ENCODE measurements at places on chromosomes 3 and 15.
A peak's percentile ranks its signal among the peaks of the same experiment; 100 is the strongest.

DNA sequence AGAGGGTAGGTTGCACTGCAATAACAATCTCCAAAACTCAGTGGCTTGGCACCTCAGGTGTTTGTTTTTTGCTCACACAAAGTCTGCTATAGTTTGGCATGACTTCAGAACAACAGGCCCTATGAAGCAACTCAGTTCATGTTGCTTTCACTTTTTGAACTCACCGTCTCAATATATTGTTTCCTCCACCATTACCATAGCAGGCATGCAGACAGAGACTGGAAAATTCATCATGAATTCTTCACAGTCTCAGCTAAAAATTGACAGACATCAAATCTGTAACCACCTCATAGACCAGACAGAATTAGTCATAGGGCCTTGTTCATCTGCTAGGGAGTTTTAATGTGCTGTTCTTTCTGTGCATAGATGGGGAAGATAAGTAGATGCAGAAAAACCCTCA is 161.4 kb upstream of the POU1F1 start:
- peak; percentile 0 for DNase-seq

DNA sequence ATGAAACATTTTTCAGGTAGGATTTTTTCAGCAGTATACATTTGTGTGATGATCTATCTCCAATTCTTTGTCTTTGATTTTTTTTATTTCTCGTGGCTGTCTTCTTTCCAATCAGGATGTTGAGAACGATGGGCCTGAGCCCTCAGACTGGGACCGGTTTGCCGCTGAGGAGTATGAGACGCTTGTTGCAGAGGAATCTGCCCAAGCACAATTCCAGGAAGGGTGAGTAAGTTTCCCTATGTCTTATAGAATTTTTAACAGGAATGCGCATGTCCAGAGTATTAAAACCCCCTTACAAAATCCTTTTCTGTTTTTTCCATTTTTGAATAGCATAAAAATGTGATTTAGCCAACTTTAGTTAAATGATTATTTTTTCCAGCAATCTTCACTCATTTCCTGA is 90.0 kb downstream of the MSL2 start:
- DNase-seq = no peak

DNA sequence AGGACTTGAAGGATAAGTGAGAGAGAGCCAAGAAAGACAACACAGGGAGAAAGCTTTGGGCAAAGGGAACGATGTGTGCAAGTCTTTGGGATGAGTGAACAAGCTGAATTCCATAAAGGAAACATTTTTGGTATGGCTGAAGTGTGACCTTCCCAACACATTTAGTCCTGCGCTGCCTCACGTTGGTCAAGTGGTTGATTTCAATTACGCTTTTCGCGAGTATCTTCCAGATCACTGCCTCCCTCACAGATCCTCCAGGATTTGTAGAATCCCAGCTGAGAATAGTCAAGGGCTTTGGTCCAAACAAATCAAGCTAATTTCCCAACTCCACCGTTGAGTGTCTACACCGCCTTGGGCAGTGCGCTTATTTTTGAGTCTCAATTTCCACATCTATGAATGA is 338.4 kb upstream of the ADAMTS9 start:
- no peak for DNase-seq

GRCh38 chr3:177753451-177754155 is 556.3 kb upstream of the TBL1XR1 start:
- DNase-seq = no peak

DNA sequence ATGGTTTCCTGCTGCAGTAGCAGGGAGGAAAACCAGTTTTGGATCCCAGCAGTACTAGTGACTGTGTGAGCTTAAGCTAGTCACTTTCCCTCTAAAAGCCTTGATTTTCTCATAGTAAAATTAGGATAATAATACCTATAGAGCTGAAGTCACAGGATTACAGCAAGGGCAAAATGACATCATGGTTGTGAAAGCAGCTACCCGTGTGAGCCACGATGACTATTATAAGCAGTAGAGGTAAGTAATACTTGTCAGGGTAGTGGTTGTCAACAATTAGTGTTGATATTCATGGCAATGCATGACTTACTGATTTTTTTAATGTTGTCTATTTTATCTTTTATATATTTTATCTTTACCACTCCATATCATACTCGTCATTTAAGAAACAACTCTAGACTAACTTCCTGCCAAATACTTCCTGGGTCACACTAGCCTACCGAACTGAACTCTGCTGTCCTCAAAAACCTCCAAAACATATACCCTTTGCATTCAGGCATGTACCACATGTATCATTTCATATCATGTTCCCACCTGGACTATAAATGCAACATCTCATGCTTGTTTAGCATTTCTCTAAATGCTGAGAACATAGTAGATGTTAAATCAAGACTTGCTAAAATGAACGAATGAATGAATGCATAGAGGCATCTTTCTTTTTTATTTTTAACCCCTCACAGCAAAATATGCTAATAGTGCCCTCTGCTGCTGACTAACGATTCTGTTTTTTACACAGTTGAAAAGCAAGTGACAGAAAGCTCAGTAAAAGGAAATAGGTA is 172.6 kb downstream of the P3H2 start:
- DNase-seq = peak; percentile 12

GRCh38 chr3:114435386-114436115 is 141.7 kb downstream of the TIGIT start:
- DNase-seq = no peak

DNA sequence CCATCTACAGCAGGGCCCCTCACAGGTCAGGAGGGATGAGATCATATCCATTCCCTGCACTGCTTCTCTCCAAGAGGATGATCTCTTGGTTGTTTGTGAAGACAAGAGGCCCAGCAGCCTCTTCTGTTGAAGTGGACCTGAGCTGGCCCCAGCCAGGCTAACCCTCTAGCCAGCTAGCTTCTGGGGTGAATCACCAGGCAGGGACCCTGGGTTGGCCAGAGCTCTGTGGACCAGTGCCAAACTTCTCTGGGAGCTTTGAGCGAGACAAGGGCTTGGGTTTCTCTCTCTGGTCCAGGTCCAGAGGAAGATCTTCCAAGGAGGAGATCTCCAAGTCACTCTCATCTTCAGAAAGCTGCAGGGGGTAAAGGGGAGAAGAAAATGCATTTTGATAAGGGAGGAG is 52.7 kb downstream of the CLDN18 start:
- no peak for DNase-seq

- DNase-seq = no peak
These were observed 19.9 kb downstream of the CCDC14 start for GRCh38 chr3:123941121-123941520.

GRCh38 chr3:71542521-71543370 is 40.8 kb downstream of the FOXP1 start:
- peak; percentile 5 for DNase-seq

DNA sequence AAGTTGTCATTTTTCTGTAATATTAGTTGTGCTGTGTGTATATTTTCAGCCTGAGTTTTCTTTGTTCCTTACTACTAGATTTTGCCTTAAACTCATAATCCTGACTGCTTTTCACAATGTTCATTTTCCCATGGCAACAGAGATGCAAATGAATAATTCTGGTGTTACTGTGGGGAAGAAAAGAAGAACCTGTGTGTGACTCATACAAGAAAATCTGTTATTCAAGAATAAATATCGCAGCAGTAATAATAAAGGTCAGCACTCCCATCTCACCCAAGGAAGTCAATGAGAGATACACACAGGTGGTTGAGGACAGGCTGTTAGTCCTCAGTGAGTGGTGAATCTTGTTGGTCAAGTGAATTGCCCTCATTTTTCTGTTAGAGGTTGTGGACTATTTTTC is 656.6 kb upstream of the NAALADL2 start:
- DNase-seq = no peak

DNA sequence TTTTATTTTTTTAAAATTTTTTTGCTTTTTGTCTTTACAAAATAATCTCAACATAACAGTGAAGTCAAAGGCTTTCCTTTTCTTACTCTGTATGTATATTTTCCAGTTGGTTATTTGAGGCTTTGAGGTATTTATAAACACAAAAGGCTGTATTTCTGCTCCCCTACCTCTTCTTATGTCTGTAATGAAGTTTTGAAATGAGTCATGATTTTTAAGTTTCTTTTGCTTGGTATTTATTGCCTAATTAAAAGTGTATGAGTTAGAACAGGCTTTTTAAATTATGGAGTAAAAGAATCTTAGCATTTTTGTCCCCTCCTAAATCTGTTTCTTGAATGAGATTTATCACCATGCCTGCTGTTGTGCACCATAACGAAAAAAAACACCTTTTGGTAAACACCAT is 66.0 kb downstream of the DCUN1D1 start:
- no peak for DNase-seq

GRCh38 chr3:195139876-195140240 is 131.1 kb downstream of the XXYLT1 start:
- no peak for DNase-seq

- DNase-seq = no peak
These were observed 183.3 kb downstream of the TPRG1 start for GRCh38 chr3:189355115-189355480.

DNA sequence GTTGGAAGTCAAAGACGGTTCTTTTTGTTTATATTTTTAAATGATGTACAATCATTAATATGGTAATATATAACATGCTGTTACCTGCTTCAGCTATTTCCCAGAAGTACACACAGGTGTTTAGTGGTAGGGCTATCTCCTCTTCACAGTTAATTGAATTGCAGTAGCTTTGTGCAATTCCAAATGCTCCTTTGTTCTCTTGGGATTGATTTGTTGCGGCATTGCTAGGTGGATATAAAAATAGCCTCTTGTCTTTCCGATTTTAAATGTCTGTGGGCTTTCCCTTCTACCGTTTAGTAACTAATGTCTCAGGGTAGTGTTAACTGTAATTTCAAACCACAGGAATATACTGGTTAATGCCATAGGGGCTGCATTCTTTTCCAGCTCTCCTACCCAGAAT is 307.6 kb upstream of the SLITRK3 start:
- DNase-seq = no peak

DNA sequence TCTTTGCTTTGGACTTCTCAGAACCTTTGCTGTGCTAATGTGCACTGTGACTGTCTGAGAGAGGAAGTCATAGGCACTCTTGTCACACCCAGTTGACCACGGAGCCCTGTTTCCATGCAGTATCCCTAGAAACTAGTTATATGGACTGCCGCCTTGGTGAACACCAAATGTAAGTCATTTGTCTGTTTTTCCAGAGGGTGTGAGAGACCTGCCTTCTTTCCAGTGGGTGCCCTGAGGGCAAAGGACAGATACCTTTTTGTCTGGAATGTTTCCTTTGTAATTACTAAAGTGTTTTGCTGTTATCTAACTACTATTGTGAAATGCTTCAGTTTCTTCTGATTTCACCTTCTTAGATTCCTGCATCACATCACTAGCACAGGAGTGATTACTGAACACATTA is 91.8 kb downstream of the LARS2 start:
- no peak for DNase-seq

GRCh38 chr3:41126472-41126871 is 72.8 kb upstream of the CTNNB1 start:
- DNase-seq = no peak

GRCh38 chr3:99781761-99782160 is 35.9 kb upstream of the CMSS1 start:
- no peak for DNase-seq

GRCh38 chr15:22902578-22902977 is 64.1 kb downstream of the NIPA2 start:
- DNase-seq = no peak

GRCh38 chr15:63896336-63897115 is 62.8 kb upstream of the HERC1 start:
- DNase-seq = peak; percentile 29

DNA sequence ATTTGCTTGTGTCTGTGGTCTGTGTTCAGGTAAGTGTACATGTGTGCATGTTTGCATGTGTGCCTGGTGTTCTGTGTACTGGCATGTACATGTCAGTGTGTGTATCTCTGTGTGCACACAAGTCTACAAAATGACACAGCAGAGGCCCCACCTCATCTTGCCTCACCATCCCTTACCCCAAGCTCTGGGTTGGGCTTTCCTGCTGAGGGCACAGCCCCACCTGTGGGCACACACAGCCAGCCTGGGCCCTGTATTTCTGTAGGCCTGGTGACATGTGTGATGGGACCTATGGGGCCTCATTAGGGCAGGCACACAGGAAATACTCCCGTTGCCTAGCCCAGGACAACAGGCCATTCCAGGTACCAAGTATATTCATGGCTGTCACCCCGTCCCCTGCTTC is 13.5 kb downstream of the VIPR1 start:
- DNase-seq = no peak

DNA sequence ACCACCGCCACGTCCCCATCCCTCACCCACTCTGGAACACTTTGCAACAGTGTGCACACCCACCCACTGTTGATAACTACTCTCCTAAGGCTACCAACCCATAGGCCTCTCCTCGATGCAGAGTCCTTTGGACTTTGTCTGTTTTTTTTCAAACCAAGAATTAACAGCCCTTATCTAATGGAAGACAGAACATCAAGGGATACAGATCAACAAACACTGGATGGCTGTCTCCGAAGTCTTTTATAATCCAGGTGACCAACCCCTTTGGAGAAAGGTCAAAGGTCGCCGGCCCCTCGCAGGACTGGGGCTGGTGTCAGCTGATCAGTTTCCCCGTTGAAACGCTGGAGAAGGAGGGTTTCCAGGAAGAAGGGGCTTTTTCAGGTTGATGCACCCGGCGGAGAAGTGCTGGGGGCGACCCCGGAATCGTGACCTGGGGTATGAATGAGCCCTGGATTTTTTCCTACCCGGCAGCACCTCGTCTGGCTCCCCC is 532 bp downstream of the B4GALT4 start:
- no peak for DNase-seq

DNA sequence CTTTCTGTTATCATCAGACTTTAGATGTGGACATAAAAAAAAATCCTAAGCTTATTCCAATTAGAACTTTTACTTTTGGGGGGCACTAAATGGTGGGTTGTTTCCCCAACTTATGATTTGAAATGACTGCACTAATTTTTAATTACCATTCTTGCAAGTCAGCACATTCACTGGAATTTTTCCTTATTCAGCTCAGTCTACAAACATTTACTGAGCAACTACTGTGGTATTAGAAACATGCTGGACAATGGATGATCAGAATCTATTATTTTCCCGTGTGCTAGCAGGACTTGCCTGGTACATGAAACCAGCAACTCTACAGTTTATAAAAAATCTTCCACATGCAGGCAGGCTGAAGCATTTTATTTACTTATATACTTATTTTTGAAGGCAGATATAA is 273.6 kb downstream of the FOXP1 start:
- DNase-seq = no peak

- DNase-seq = no peak
These were observed 205.9 kb downstream of the CD47 start for GRCh38 chr3:107884719-107885460.

DNA sequence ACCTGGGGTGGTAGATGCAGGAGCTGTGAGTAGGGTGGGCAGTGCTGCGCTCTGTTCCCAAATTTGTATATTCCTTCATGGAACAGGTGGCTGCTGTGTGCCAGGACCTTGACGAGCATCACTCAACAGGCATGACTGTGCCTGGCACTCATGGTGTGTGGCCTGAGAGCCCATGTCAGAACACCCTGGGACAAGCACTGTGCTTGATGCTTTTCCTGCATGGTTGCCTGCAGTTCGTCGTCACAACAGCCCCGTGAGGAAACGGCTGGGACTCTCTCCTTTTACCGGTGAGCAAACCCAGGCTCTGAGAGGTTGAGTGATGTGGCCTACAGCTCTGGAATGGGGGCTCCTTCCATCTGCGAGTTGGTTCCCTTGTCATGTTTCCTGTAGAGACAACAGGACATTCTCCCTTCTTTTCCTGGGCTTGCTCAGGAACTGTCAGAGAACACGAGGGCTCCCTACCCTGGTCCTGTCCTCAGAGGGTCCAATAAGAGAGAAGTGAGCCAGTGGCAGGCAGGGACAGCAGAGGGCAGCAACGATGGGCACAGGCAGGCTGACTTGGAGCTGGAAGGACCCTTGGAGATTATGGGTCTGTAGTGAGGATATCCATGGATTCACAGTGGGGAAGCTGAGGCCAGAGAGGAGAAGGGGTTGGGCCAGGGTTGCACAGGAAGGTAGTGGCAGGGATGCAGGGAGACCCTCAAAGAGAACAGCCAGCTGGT is 37.4 kb downstream of the PRKCD start:
- DNase-seq = no peak
